ENCODE measurements at places on chromosomes 1 and 21.

GRCh38 chr21:31735511-31735992 lies 3.6 kb upstream of the SCAF4 start:
- DNase-seq: no peak

DNA sequence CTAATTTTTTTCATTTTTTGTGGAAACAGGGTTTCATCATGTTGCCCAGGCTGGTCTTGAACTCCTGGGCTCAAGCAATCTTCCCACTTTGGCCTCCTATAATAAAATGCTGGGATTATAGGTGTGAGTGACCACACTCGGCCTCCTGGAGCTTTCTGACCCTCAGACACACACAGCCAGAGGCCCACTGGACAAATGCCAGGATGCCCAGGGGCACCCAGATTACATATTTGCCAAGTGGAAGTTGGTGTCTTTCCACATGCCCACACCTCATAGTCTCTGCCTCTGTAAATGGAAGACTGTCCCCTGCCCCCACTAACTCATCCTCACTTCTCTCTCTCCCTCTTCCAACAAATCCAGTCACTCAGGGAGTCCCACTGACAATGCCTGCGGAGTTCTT lies 63.4 kb upstream of the LRP8 start:
- DNase-seq: no peak

DNA sequence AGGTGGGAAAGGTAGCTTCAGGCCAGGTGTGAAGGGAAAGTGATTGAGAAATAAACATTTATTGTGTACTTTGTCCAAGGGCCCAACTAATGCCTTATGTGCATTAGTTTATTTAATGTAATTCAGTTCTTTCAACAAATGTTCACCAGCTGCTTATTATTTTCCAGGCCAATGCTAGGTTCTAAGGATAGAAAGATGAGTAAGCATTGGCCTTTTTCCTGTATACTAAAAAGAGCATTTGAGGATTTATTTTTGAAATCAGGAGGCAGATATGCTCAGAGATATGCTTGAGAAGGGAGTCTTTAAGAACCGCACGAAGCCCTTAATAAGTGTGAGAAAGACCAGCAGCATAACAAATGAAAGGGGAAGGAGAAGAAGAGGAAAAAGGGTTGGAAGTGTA lies 32.0 kb downstream of the CLCA1 start:
- DNase-seq: no peak

DNA sequence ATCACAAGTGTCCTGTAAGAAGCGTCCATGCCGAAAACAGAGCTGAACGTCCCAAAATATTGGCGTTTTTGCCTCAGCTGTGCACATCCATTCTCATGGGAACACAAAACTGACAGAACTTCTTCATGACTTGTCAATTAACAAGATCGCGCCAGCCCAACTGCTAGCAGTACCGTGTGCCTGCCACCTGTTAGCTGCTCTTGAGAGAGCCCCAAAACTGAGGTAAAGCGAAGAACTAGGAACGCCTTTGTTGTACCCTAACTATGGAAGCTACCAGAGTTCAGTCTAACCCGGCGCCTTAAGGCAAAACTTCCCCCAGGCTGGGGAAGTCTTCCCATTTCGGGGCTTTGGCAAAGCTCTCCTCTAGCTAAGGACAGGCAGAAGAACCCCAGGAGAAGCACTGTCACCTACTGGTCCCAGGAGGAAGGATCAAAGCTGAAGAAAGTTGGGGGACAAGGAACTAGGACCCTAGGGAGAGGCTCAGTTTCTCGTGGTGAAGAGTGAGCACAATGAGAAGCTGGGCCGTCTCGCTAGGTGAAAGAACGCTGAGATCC lies 719 bp downstream of the EYA3 start:
- no peak for DNase-seq

DNA sequence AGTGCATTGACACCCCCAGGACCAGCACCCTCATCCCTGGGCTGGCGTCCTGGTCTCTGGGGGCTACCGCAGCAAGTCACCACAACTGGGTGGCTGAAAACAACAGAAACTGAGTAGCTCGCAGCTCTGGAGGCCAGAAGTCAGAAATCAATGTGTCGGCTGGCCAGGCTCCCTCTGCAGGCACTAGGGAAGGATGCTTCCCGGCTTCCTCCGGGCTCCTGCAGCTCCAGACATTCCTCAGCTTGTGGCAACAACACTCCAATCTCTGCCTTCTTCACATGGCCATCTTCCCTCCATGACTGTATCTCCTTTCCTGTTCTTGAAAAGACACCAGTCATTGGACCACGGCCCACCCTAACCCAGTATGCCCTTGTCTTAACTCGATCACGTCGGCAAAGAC lies 224.2 kb downstream of the NPHP4 start:
- DNase-seq: no peak

- DNase-seq: no peak
Measured at GRCh38 chr21:21019681-21020080, 21.5 kb downstream of the NCAM2 start.

- no peak for DNase-seq
Measured at GRCh38 chr1:20399606-20400180, 86.3 kb downstream of the CAMK2N1 start.

DNA sequence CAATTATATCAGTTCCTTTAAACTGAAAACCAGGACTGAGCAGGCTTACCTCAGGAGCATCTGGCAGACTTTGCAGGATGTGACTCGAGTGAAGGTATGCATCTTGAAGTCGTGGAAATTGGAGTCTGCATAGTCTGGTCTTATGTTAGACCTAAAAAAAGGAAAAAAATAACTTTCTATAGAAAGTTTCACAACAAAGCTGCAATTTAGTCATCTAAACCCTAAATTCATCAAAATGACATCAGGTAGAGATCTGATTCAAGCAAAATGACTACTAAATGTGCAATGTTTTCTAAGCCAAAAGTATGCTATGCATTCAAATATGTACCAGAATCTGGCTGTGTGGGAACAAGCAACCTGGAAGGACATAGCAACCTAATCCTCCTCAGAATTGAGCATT lies 260.1 kb downstream of the VAV3 start:
- no peak for DNase-seq

DNA sequence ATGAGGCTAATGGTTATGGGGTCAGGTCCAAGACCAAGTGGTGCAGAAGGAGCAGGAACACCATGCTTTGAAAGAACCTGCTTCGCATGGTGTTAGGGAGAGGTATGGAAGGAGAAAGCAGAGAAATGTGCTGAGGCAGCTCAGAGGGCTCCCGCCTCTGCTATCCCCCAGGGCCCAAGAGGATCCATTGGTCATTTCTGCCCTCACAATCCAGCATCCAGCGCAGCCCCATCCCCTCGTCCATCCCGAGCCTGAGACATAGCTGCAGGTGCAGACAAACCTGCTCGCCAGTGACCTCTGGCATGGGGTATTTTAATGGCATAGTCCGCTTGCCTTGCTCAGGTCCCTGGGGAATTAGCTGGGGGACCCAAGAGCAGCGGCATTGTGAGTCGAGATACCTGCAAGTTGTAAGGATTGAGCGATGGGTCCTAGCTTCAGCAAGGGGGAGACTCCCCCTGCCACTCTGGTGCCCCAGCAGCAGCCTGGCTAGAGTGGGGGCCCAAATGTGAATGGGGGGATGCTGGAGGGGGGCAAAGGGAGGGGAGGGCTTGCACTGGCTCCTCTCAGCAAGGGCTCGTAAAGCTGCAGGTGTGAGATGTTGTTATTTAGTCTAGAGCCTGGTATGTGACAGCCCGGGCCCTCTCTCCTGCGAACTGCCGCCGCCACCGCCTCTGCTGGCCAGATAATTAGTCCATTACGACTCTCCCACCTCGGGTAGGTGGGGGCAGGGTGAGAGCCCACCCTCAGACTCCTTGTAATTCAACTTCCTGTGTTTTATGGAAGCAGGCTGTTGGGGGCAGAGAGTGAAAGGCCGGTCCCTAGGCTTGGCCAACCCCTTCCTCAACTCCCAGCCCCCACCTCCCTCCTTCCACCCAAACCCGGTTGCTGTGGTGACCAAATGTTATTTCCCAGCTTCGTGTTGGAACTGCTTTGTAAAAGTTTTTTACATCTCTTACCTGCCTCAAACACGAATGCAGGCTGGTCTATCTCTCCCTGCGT lies 118.8 kb downstream of the RNF220 start:
- DNase-seq: no peak

DNA sequence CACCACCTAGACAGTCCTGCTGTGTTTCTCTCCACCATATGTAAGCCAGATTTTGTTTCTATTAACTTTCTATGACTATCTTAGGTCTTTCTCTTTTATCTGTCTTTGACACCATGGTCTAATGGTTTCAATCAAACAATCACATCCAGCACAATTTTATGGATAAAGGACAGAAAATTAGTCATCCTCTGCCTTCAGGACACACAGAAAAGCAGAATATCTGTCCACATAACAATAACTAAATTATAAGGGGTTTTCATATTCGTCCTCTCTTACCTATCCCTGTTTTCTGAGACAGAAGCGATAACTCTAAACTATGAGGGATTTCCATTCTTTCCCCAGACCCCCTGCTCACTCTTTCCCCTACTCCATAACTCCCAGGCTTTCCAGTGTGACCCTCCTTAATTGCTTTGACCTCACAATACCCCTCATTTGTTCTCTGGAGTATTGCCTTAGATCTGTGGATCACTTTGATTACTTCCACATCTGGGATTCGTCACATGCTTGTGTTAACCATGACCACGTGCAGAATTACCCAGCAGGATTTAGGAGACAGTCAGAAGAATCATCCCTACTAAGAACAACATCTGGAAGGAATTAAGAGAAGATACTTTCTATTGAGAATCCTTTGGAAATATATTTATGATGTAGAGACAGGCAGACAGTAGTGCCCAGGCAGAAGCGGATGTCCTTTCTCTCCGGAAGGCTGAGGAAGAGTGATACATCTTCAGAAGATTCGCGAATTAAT lies 108.2 kb upstream of the GREM2 start:
- no peak for DNase-seq

GRCh38 chr1:100377590-100378361 lies 25.5 kb downstream of the CDC14A start:
- no peak for DNase-seq

DNA sequence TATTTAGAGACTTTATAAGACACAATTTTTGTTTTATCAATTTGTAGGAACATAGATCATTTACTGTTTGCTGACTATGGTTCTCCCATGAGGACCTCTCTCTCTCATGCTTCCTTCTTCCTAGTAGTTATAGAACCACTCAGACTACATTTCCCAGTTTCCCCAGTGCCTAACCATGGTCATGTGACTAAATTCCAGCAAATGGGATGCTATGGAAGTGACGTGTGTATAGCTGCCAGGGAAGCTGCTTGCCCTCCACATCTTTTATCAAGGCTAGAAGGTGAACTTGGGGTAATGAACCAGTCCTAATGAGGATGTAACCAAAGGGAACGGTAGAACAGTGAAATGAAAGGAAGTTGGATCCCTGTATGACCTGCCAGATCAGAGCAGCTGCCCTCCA lies 184.0 kb downstream of the MIS18A start:
- no peak for DNase-seq

GRCh38 chr1:211811126-211811525 lies 19.4 kb downstream of the LPGAT1 start:
- DNase-seq: no peak

GRCh38 chr1:20401405-20402010 lies 84.5 kb downstream of the CAMK2N1 start:
- DNase-seq: no peak

GRCh38 chr21:36209626-36210171 lies 53.1 kb downstream of the DOP1B start:
- DNase-seq: peak; percentile 14

GRCh38 chr1:183619781-183620180 lies 15.8 kb downstream of the ARPC5 start:
- DNase-seq: no peak

- DNase-seq: no peak
Measured at GRCh38 chr1:65508051-65508450, 87.6 kb downstream of the LEPR start.

DNA sequence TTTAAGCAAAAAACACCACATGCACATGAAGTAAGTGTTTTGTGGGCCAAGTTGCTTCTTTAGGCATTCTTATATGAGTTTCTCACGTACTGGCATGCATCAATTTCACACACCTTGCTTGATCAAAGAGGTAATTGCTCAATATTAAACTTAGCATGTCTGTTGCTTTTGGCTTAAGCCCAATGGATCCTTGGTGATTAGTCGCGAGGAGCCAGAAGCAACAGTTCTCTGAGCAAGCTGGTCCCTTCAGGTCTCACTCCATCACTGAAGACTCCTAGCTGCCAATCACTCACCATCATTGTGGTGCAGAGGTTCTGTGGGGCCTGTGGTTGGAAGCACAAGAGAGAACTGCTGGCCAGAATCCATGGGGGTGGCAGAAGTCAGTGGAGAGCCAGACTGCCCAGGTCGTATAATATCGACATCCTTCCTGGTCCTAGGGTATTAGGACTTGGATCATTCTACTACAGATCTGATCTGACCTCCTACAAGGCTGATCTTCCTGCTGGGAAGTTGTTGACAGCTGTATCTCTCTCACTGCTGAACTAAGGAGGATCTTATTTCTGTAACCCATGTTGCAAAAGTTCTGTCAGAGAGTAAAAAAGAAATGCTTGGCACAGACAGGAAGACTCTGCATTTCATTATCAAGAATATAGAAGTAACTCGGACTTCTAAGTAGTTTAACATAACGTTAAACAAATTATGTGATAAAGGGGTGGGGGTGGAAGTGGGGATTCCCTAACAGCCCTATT lies 140.5 kb downstream of the NTPCR start:
- DNase-seq: no peak

GRCh38 chr1:21778405-21778727 lies 4.6 kb downstream of the USP48 start:
- no peak for DNase-seq

GRCh38 chr1:154353460-154353904 lies 28.2 kb downstream of the ATP8B2 start:
- peak; percentile 24 for DNase-seq

DNA sequence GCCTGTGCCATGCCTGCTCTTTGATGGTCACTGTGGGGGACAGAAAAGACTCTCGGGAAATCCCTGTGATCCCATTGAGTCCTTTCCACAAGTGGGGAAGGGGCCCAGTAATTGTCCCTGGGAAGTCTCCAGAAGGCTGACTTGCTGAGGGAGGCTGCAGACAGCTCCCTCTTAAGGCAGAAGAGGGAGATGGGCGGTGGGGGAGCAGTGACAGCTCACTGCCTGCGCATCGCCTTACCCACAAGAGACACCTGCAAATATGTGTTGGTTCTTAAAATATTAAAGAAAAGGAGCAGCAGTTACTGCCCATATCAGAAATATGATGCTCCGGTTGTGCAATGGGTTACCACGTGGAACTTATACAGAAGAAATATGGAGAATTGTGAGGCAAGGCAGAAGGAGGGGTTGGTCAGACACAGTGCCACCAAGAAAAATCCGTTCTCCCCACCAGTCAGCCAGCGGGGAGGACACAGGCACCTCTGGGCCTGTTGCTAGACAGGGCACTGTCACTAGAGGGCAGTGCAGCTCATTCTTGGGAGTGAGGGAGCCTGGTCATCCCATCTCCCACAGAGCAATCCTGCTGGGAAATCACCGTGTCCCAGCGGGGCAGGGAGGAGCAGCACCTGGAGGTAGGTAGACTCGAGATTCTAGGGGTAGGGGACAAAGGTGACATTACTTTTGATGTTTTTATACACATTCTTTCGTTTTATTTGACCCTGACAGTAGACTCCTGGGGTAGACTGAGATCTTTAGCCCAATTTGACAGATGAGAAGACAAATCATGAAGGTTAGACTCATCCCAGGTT lies 6.9 kb upstream of the CAMK1G start:
- DNase-seq: no peak

- no peak for DNase-seq
Measured at GRCh38 chr1:184682956-184683355, 71.7 kb downstream of the EDEM3 start.
